AG08395 (cell line): ENCODE measurements at places on chromosomes 11 and 22.
A peak's percentile ranks its signal among the peaks of the same experiment; 100 is the strongest.

GRCh38 chr22:50542416-50542927 lies 3.2 kb upstream of the KLHDC7B start:
- DNase-seq, result no peak

DNA sequence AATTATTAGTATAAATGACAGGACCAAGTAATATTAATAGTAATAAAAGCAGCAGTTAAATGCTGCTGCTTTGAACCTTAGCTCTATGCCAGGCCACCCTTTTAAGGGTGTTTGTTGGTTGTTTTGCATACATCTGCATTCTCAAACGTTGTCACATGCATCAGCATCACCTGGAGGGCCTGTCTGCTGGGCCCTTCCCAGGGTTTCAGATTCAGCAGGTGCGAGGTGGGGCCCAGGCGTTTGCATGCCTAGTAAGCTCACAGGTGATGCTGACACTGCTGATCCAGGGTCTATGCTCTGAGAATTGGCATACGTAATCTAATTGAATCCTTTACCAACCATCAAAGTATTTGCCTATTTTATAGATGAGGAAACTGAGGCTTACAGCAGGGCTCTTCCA lies 246.5 kb downstream of the CADM1 start:
- no peak for DNase-seq

GRCh38 chr11:95149651-95150364 lies 60.2 kb downstream of the ENDOD1 start:
- no peak for DNase-seq

DNA sequence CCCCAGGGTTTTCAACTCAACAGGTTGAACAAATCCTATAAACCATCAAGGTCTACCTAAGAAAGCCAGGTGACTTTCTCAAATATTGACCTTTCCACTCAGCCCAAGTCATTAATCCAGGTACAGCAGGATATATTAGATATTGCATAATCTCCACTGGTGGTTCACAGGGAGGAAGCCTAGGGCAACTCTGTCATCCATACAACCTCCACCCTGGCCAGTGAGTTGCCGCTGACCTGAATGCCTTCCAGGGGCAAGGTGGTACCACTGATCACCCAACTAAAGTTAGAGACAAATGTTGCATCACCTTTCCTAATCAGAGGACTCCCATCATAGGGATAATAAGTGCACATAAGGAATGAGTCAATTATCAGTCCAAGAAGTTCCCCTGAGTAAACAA lies 22.9 kb downstream of the GUCD1 start:
- no peak for DNase-seq

GRCh38 chr11:31798554-31799434 lies 12.3 kb downstream of the PAX6 start:
- no peak for DNase-seq

DNA sequence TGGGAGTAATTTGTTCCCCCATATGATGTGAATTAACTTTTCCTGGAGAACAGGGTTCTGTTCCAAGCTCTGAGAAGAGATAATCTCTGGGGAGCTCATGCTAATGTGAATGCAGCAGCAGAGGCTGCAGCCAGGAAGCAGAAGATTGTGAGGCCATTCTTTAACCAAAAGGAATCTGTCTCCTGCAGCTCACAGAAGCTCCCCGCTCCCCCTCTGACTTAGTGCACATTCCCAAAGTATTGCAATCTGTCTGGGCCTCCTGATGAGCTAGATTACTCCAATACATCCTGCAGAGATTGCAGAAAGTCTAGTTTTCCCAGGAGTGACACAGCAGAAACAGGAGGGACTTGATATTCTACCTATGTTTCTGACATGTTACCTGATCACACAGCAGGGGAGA lies 420.6 kb upstream of the FAT3 start:
- DNase-seq, result no peak

DNA sequence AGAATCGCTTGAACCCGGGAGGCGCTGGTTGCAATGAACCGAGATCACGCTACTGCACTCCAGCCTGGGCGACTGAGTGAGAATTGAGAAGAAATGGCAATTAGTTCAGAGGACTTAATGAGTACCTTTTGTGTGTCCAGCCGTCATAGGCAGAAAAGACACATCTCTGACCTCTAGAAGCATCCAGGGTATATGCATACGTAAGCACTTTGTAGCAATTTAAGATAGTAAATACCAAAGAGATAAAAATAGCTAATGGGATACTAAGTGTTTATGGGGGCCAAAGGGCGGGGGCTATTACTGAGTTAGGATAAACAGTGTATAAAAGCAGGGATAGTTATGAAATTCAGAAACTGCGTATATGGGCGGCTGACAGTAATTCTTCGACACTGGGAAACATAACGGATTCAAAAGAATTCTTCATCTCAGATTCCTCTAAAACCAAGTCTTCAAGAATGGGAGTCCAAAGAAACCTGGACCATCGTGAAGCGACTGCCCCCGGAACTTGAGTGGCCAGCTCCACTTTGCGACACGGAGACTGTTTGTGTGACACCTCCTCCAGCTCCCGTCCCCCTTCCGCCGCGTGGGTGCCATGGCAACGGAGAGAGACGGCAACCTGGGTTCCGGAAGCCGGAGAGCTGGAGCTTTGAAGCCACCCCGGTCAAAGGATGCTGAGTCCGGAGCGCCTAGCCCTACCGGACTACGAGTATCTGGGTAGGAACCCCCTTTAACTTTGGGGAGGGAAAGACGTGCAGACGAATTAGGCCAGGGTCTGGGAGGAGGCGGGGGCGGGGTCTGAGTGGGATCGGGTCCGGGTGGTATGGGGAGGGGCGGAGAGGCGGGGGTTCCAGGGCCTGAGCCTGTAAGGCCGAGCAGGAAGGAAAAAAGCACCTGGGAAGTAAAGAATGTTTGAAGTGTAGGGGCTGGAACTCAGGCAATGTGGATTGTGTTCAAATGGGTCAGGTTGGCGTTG lies at the start of gene CSTPP1:
Gene CSTPP1, plus strand, starts transcription at position 624 of the 973 bp plus-strand sequence. Its CDS starts 45 bp downstream, at position 669.
- DNase-seq, result peak; percentile 98

DNA sequence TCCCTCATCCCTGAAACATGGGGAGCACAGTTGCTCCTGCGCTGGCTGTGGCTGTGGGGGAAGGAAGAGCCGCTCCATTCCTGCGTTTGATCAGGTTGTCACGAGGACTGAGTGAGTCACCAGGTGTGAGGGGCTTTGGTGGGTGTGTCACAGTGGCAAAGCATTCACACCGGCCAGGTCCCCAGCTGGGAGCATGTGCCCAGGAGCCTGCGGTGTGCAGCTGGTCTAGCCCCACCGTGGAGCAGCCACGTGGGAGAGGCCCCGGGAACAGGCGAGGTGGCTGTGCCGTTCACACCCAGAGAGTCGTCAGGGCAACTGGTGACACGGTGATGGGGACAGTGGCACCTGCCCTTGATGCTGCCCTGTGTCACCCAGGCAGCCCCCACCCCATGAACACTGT lies 47.6 kb upstream of the PPARA start:
- DNase-seq, result no peak

DNA sequence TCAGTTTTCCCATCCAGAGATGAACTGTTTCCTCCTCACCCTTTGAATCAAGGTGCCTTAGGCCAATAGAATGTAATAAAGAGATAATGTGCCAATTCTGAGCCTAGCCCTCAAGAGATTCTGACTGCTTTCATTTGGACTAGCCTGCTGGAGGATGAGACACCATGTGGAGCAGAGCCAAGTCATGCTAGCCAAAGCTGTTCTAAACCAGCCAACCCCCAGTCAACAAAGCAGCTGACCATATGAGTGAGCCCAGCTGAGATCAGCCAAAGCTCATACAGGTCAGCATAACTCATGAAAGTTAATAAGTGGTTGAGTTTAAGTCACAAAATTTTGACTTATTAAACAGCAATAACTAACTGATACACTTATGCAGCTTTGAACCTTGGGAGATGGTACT lies 66.7 kb upstream of the DBX1 start:
- DNase-seq, result no peak

DNA sequence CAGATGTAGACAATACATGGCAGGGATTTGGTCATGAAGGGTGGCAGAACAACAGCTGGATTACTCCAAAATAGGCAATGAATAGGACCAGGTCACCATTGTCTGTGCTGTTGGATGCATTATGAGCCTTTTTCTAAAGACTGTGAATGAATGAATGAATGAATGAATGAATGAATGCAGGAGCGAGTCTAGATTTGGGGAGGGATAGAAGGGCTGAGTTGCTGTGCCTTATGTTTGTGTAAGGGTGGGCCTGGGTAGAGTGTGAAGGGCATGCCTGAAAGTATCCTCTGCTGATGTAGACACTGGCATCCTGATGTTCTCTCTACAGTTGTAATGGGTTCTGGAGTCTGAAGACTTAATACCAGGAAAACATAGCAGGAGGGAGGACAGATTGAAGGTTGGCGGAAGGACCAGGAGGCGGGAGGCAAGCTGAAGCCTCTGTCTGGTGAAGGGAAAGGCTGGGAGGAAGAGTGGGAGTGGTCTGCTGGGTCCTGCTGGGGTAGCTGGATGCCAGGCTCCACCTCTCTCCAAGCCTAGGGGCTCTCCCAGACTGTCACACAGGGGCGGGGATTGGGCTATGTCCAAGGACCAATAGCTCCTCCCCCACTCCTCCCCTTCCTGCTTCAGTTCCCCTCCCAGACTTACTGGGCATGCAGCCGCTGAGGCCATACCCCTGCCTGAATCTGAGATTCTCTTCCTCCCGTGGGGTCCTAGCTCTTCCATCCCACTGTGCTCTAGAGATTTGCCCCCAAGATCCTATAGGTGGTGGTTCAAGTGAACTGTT lies 4.8 kb downstream of the TRIM3 start:
- DNase-seq, result peak; percentile 67

DNA sequence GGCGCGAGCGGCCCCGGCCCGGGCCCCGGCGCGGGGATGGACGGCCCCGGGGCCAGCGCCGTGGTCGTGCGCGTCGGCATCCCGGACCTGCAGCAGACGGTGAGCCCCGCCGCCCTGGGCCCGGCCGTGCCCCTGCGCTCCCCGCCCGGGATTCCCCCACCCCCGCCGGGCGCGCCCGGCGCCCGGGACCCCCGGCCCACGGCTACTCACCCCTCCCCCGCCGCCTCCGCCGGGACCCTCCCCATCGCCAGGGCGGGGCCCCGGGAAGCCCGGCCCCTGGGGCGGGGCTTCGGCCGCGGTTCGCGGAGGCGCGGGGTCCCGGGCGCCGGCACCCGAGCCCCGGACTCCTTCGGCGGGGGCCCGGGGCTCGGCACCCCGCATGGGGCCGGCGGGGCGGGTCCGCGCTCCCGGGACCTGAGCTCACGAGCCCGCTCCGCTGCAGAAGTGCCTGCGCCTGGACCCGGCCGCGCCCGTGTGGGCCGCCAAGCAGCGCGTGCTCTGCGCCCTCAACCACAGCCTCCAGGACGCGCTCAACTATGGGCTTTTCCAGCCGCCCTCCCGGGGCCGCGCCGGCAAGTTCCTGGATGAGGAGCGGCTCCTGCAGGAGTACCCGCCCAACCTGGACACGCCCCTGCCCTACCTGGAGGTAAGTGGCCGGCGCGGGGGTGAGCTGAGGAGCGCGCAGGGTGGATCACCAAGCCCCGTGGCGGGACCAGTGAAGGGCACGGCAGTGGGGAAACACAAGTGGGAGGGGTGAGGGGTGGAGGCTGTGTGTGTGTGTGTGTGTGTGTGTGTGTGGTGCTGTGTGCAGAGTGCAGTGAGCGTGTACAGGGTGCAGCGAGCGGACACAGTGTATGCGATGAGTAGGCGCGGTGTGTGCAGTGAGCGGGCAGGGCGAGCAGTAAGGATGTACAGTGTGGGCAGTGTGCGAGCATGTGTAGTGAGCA lies 2.3 kb downstream of the SHANK3 start:
- peak; percentile 4 for DNase-seq

DNA sequence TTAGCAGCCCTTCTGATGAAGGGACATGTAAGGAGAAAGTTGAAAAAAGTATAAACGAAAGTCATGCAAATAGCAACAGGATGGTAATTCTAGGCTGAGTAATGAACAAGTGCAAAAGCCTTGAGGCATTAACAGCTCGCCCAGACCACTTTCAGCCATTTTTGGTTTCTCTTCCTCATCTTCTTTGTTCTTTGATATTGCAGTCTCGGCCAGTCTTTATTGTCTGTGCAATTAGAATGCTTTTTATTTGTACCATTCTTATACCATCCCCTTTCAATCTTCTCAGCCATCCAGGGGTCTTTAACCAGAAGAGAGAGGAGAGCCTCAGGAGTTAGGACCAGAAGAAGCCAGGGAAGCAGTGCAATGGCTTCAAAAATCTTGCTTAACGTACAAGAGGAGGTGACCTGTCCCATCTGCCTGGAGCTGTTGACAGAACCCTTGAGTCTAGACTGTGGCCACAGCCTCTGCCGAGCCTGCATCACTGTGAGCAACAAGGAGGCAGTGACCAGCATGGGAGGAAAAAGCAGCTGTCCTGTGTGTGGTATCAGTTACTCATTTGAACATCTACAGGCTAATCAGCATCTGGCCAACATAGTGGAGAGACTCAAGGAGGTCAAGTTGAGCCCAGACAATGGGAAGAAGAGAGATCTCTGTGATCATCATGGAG lies 7.3 kb downstream of the TRIM34 start:
- no peak for DNase-seq

- DNase-seq, result no peak
These were observed 120.9 kb downstream of the TBC1D22A start for GRCh38 chr22:46883092-46883910.
